ENCODE measurements at places on chromosomes 1 and 21.

DNA sequence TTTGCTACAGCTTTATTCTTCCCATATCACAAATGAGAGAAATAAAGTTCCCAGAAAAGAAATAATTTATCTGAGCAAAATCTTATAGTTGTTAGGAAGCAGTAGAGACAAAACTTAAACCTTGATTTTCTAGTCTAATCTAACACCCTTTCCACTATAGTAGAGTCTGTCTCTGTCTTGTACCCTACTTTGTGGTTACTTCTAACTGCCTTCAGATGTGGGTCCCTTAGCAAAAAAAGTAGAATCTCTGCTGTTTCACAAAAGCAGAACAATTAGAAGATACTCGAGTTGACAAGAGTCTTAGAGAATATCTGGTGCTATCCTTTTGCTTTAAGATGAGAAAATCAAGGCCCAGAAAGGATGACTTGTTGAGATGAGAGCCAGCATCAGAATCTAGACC is 48.1 kb upstream of the FGGY start:
- no peak for DNase-seq

DNA sequence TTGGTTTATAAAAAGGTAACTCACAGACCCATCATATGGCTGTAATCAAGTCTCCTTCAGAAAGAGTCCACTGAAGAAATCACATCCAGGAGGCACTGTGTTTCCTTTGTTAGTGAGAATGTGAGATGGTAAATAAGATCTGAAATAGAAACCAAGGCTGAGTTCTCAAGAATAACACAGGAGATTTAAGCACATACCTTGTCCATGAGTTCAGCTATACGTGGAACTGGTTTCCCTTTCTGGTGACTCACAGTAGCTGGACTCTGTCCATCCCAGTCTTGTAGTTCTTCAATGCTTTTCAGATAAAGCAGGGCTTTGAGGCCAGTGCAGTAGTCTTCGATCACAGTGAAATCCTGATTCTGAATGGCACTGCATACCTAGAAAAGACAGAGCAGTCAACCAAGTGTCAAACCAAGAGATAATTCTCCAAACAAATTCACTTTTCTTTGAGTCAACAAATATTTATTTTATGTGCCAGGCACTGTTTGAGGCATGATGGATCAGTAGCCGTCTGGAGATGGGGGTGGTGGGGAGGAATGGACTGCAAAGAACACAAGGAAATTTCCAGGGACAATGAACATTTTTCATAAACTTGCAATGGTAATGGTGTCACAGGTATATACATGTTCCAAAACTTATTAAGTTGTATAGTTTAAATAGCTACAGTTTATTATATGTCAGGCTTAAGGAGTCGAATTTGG is 471.4 kb downstream of the PTBP2 start:
- DNase-seq: no peak

DNA sequence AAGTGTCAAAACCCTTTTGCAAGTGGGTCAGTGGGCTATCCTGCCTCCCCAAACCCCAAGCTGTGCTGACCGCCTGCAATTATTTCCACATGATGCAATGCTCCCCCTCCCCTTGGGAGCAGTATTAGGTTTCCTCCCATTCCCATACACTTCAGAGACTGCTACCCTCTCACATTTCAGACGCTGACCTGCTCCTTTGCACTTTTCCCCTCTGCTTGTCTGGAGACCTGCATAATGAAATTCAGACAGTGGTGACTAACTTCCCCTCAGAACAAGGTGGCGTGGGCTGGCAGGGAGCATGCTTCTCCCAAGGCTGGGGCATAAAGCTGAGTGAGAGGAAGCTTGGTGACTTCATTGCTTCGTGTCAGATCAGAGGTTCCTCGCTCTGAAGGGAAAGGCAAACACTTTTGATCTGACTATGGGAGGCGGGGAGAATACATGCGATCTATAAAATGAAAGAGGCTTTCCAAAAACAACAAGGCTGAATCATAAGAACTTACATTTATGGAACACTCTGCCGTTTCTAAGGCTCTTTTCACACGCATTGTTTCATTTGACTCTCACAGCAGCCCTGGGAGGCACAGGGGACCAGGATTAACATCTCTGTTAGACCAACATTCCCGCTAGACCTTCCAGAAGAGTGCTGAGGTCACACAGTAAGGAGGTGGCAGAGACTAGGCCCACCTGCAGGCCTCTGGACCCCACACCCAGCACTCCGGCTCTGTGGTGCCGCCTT is 27.5 kb upstream of the ROR1 start:
- DNase-seq: no peak

DNA sequence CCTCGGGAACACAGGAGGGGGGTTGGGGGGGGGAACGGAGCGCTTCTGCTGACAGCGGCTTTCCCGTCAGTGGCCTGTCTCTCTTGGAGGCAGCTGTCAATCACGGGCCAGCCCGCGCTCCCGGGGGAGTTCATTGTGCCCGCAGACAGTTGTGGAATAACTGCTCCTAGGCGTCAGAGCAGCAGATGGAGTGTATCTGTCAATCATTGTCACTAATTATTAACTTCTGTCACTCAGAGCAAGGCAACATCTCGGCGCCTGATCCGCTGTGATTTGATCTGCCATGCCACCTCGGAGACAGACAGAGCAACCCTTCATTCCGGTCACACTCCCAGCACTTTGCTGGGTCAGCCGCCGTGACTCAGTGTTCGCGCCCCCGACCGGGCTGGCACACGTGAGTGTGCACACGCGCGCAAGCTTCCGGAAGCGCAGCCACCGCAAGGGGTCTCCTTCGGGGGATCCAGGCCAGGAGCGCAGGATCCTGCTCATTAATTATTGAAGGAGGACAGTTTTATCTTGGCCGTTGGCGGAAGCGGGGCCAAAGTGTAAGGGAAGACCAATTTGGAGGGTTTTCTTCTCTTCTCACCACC is 75.8 kb downstream of the RRAGC start:
- DNase-seq: no peak

GRCh38 chr1:174022080-174022975 is at the start of gene RC3H1:
Gene RC3H1, minus strand, starts transcription at chr1:174022357. Its CDS starts 29,372 bp downstream, at chr1:173992985.
- DNase-seq: peak; percentile 83

GRCh38 chr21:43937891-43938309 is 72.9 kb downstream of the AGPAT3 start:
- DNase-seq: no peak

DNA sequence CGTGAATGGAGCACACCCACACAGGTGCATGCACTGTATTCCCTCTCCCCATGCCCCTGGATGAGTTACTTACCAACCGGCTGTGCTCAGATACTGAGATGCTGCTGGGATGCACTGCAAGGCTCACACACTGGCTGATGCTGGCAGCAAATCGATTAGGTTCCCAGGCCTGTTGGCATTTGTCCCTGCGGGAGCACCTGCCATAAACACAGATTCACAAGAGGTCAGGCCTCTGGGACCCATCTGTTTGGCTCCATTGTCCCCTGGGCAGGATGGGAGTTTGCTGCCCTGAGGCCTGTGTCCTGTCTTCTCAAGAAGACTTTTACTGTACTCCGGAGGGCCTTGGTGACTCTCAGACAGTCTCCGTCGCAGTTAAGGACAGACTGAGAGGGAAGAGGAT is 145.4 kb downstream of the PLXNA2 start:
- no peak for DNase-seq

- DNase-seq: no peak
Measured at GRCh38 chr1:153881751-153882150, 41.0 kb downstream of the GATAD2B start.

- DNase-seq: no peak
Measured at GRCh38 chr1:216387782-216388181, 35.5 kb downstream of the USH2A start.

DNA sequence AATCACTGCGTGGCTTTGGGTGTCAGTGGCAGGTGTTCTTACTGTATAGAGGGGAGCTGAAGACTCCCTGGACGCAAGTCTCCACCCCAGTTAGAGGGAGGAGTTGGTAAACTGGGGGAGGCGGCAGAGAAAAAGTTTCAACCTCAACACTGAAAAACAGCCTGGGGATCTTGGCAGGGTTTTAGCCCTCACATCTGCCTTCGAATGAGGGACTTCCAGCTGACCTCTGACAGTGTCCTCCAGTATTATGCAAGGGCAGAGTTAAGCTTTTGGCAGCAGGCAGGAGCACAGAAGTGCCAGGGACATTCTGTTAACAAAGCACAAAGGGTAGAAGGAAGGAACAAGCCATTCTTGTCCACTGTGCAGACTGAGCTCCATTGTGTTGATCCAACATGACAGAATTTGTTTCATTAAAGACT is 41.2 kb upstream of the RAB4A start:
- no peak for DNase-seq

- DNase-seq: no peak
Measured at GRCh38 chr1:106049595-106049994, 1006.9 kb upstream of the PRMT6 start.

DNA sequence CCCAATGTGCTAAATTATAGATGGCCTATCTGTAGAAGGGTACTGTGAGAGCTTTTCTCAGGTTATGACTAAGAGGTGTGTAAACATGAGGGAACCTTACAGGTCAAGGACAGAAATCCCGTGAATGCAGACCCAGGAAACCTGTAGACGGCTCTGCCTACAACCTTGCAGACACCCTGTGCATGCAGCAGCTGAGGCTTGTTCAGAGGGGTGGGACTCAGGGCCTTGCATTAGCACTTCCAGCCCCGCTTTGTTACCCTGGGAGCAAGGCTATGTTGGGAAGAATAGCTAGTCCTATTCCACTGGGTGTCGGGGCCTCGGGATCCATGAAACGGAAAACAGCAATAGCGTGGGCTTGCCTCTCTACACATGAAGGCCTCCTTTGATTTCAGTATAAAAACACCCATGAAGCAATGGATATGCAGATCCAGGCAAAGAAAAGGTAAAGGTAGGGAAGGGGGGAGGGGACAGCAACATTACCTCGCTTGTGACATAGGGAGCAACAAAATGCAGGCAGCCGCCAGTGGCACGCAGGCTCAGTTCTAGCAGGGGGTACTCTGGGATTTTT is 9.5 kb upstream of the NDUFS5 start:
- DNase-seq: no peak

DNA sequence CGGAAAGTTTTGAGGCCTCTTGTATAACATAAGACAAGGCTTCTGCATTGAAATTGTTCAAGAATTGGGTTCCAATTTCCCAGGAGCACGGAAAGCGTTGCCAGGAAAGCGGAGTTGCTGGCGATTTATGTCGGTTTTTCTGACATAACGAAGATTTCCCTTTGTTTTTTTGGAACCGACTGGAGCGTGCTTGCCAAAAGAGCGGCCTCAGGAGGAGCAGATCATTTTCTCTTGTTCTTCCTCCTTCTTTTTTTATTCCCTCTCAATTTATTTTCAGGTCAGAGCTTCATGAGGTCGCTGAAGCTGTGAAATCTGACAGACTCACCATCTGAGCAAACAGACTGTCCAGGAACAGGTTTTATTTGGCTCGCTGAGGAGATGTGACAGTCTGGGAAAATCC is 275.5 kb downstream of the CAMTA1 start:
- DNase-seq: no peak

DNA sequence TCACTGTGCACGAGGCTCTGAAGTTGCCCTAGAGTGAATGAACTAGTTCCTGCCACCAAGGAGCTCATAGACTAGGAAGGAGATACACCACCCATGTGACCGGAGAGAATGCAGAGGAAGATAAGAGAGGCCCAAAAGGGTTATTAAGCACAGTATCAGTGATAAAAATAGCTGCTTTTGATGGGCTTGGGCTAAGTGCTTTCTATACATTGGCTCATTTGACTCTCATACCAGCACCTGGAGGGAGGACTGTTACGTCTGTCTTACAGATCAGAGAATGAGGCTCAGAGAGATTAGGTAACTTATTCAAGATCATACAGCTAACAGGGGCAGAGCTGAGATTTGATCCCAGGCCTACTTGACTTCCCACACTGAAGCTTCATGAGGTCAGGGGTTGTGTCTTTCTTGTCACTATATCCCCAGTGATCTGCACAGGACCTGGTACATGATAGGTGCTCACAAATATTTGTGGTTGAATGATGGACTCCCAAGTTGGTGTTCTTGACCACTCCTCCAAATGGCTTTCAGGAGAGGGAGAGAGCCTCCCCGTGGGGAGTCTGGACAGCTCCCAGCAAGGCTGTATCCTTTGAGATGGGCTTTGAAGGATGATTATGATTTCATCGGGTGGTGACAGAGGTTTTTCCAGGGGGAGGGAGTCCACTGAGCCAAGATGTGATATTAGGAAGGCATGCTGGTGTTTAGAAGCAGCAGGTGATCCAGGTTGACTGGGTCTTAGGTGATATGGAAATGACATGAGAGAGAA is 14.4 kb downstream of the PPFIA4 start:
- DNase-seq: no peak

DNA sequence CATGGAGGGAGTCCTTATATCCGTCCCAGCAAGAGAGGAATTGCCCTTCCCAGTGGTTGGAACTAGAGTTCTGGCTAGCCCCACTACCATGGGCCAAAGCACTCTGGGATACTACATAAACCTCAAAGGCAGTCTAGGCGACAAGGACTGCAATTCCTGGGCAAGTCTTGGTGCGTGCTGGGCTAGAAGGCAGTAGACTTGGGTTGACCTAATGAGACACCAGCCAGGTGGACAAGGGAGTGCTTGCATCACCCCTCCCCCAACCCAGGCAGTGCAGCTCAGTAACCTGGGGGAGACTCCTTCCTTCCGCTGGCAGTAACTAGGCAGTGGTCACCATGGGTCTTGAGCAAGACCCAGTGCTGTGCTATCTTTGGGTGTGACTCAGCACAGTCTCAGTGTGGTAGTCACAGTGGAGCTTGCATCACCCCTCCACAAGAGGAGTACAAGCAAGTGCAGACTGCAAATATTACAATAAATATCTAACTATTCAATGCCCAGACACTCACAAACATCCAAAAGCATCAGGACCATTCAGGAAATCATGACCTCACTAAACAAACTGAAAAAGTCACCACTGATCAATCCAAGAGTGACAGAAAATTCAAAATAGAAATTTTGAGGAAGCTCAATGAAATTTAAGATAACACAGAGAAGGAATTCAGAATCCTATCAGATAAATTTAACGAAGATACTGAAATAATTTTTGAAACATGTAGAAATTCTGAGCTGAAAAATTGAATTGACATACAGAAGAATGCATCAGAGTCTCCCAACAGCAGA is 84.7 kb upstream of the LYPLAL1 start:
- DNase-seq: no peak

DNA sequence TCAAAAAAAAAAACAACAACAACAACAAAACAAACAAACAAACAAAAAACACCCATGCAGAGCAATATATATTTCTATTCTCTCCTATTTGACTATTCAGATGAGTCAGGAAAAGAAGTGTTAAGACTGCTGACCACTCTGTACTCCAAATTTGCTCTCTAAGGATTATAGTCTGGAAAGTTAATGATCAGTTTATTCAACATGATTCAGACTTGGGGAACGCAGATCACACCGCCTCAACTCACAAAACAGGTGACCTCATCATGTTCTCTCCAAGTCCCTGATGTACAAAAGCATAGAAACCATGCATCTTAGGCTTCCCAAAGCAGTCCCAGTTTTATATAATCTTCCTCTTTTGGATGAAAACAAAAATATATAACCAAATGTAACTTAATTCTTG is 51.9 kb upstream of the PRRC2C start:
- no peak for DNase-seq

GRCh38 chr1:217425422-217425821 is 205.5 kb downstream of the GPATCH2 start:
- DNase-seq: no peak

- DNase-seq: no peak
Measured at GRCh38 chr1:67148516-67149178, 13.9 kb upstream of the C1orf141 start.
